Kasumi-1 (cell line): ENCODE measurements at places on chromosomes 2 and 18.
A peak's percentile ranks its signal among the peaks of the same experiment; 100 is the strongest.

DNA sequence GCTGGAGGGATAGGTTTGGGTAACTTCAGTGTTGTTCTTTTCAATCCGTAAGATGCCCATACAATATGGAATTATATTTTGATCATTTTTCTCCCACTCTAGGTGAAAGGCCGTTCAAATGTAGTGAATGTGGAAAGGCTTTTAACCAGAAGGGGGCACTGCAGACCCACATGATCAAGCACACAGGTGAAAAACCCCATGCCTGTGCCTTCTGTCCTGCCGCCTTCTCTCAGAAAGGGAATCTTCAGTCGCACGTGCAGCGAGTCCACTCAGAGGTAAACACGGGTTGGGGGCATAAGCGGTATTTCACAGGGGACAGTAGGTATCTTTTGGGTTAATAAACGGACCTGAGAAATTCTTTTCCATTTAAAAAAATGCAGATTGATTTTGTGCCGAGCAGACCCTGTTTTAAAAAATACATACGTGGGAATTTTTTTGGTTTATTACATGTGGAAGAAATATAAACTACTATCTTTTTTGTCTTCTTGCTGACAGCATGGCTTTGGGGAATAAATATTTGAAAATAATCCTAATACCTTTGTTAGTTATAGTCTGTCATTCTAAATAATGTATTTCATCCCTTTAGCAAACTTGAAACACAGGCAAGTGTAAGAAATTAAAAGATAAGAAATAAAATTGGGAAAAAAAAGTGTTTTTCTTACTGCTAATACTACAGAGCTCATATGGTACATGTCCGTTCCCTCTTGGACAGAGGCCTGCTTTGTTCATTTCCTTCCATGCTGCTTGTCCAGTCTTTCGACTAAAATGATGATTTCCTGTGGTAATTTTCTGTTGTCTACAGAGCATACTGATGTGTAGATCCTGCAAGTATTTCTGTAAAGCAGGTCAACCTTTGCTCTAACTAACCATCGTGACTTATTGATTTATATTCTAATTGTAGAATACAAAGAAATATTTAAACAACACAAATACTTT is 53.3 kb downstream of the ZNF236 start:
- peak; percentile 52 for DNase-seq

GRCh38 chr2:173264603-173265366 is 89.9 kb upstream of the CDCA7 start:
- peak; percentile 100 for DNase-seq

- DNase-seq, result no peak
Observed at GRCh38 chr18:36162981-36163380, 24.3 kb upstream of the MOCOS start.

DNA sequence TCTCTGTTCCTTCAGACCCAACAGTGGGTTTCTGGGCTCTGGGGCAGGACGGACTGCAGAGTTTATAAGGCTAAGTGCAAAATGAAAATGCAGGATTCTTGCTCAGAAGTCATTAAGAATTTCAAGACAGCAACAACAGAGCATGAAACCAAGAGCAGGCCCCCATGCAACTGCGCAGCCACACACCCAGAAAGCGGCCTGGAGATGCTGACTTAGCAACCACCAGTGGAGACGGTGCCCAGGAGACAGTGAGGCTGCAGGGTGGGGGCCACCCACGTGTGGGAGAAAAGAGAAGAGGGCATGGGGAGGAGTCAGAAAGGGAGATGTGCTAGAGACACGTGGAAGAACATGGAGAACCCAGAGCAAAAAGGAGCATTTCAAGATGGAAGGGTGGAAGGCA is 66.5 kb downstream of the GALNT14 start:
- no peak for DNase-seq

GRCh38 chr2:163665817-163666216 is 70.0 kb downstream of the FIGN start:
- DNase-seq, result no peak

- DNase-seq, result no peak
Observed at GRCh38 chr2:49265471-49265870, 111.2 kb upstream of the FSHR start.

- DNase-seq, result peak; percentile 78
Observed at GRCh38 chr2:29455200-29455860, 340.1 kb downstream of the CLIP4 start.

GRCh38 chr2:119230219-119231185 is 6.9 kb downstream of the STEAP3 start:
- peak; percentile 41 for DNase-seq

- no peak for DNase-seq
Observed at GRCh38 chr2:73971722-73972121, 13.0 kb upstream of the TET3 start.

GRCh38 chr18:35158728-35159450 is 81.9 kb upstream of the ZNF397 start:
- peak; percentile 80 for DNase-seq

GRCh38 chr2:73339201-73339600 is 45.9 kb upstream of the EGR4 start:
- no peak for DNase-seq

DNA sequence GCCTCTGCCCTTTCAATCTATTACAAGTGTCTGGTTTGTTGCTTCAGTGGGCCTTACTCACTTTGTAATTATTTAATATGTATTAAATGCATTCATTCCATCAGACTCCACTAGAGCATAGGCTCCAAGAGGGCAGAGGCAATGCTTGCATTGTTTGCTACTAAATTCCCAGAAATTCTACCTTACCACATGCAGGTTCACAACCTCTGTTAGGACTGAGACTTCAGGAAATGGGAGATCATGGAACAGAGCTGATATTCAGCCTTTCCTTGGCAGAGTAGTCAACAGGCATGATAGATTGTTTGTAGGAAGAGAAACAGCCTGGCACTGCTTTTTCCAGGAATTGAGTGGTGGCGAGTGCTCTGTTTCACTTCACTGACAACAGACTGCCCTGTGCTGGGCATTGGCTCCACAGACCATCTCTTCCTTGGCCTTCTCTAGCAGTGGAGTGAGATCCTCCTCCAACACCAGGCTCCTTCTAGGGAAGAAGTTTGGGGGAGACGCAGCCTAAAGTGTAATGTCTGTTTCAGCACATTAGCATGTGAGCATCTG is 6.2 kb upstream of the MATN3 start:
- no peak for DNase-seq

DNA sequence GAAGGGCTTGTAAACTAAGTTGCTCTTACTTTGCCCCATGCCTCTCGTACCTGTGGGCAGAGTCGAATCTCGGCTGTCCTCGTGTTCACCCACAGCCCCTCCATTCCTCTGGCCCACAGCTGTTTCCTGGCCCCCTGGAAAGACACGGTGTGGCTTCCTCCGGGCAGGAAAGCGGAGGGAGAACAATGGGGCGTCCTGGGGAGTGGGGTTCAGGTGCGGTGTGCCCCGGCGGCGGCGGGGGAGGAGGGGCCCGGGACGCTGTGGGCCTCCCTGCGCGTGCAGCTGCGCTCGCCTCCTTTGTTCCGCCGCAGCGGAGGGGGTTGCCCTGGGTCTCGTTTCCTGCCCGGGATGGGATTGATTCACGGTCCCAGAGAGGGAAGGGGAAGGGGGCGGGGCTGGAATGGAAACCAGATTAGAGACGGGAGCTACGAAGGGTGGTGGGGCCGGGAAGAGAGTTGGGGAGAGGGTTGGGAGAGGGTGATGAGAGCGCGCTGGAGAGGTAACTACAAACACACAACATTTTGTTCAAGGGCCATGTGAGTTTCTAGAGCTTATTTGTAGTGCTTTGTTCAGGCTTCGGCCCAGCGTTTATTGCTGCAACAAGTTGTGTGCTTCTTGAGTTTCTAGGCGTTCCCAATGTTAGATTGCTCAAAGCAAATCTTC is 796 bp downstream of the MYO1B start:
- peak; percentile 78 for DNase-seq

DNA sequence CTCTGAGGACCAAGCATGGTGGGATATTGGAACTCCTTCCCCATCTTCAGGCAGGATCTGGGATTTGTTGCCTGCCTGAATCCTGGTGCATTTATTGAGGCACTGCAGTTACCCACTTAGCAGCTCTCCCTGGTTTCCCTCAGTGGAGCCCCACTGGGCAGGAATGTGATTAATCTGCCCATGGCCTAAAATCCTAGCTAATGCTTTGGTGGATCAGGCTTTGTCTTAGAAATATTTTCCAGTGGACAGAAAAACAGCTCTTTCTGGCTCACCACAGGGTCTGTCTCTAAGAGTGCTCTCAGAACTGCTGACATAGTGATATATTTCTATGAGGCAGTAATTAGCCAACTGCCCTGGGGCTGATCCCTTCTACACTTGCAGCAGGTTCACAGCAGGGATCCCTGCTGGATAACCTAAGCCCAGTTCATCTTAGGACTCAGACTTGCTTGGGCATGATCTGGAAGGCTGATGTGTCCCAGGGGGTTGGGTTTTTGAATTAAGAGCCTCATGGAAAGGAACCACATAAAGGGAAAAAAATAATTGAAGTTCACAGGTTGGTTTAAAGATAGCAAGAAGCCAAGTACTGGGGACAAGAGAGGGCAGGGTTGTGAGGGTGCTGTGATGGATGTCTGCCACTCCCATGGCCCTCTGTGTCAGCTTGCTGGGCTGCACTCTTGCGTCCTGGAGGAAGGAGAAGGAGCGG is 44.3 kb upstream of the ZDBF2 start:
- DNase-seq, result no peak

GRCh38 chr2:119311371-119311770 is 55.3 kb downstream of the C2orf76 start:
- no peak for DNase-seq

DNA sequence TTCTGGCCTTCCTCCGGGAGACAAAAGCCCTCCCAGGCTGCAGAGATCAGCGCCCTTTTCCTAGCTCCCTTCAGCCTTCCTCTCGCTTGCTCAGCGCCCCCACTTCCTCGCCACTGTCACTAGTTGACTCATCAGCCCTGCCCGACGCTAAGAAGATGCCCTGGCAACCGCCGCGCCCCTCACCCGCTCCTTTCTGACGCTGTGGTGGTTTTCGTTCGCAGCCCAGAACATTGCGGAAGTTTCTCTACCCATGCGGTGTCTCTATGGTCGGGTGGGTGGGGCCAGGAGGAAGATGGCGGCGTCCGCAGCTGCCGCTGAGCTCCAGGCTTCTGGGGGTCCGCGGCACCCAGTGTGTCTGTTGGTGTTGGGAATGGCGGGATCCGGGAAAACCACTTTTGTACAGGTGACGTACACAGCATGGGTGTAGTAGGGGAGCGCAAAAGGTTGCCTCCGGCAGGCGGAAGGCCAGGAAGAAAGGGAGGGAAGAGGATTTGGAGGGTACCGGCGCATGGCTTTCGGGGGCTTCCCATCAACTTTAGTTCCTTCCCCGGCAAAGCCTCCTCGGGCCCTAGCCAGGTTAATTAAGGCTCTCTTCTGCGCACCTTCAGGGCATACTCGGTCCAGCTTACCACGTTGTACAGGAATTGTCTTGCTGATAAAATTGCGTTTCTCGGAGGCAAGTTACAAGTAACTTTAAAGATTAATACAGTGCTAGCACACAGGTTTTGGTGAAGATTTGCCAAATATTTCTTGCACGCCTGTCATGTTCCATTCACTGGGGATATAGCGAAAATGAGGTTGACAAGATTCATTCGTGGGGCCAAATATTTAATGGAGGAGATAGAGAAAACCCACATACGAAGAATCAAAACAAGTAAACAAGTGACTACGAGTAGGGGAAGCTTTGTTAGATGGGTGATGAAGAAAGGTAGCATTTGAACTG is at the start of the genes CCDC121 and GPN1:
Gene CCDC121, minus strand, starts transcription at position 246 of the 943 bp plus-strand sequence. CDS start 1,213 bp downstream, outside the sequence.
Gene GPN1, plus strand, starts transcription at position 284 of the 943 bp plus-strand sequence. Its CDS starts 9 bp downstream, at position 293.
- peak; percentile 98 for DNase-seq

DNA sequence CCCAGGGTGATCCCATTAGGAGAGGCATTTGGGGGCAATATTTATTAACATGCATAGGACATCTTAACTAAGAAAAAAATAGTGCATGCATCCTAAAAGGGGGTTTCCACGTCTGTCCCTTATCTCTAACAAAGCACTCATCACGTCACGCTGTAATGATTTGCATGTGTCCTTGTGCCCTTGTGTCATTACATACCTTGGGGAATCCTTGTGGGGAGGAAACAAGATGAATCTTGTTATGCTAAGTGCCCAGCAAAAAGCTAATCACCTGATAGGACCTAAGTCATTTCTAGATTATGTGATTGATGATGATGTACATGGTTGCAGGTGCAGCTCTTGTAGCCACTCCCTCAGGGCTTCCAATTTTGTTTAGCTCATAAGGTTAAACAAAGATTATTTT is 250.9 kb downstream of the FBXO15 start:
- no peak for DNase-seq

DNA sequence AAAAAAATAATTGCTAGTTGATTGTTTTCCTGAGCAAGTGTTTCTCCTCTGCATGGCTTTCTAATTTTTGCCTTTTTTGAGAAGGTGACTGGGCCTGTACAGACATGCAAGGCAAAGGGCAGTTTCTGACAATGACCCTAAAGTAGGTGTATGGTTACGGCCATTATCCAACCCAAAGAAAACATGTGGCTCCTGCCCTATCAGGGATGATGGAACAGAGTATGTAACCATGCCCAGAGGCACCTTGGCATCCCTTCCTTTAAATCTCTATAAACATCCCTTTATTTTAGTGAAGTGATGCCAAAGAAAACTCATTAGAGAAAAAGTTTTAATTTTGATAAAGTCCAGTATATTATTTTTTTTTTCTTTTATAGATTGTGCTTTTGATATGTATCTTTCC is 217.5 kb downstream of the LPIN1 start:
- DNase-seq, result no peak

GRCh38 chr2:73075477-73076373 is 4.2 kb upstream of the SFXN5 start:
- no peak for DNase-seq

DNA sequence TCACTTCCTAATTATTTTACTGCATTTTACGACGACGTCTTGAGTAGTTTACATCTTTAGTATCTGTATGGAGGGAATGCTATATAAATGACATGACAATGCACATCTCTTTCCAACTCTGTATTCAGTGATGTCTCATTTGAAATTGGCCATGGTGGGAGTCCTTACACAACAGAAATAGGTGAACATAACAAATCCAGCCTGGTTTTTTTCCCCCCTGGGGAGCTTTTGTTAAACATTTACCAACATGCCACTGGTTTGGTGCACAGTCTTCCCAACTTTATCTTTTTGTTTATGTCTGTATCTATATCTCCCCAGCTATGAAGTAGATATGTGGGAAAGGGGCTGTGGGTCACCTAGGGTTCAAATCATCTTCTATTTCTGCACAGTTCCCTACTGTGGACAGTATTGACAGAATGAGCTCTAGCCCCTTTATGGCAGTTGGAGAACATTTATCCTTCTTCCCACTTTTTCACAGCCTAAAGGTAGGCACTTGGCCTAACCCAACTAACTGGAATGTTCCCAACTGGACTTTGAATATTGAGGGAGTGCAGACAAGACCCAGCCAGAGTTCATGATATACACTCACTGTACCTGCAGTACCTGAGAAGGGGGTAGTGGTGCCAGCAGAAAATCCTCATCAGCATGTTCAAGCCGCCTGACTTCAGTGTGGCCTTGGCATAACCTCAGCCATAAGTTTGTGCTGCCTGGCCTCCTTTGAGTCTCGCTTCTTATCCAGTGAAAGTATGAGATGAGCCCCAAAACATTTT is 5.7 kb upstream of the RTKN start:
- DNase-seq, result no peak

DNA sequence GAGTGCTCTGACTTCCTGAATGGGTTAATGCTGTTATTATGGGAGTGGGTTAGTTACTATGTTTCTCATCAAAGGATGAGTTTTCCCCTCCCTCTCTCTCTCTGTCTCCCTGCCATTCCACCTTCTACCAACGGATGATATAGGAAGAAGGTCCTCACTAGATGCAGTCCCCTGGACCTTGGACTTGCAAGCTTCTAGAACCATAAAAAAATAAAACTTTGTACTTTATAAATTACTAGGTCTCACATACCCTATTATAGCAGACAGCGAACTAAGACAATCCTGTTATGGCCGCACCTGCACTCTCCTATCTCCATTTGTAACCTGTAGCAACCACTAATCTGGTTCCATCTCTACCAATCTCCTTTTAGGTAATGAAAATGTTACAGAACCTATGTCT is 564.9 kb downstream of the CNTNAP5 start:
- no peak for DNase-seq
